ENCODE measurements at places on chromosomes 6 and 20.

- no peak for DNase-seq
Observed at GRCh38 chr20:45339799-45340198, 8.4 kb downstream of the SDC4 start.

- DNase-seq = no peak
Observed at GRCh38 chr6:114080891-114081510, 110.1 kb upstream of the HDAC2 start.

DNA sequence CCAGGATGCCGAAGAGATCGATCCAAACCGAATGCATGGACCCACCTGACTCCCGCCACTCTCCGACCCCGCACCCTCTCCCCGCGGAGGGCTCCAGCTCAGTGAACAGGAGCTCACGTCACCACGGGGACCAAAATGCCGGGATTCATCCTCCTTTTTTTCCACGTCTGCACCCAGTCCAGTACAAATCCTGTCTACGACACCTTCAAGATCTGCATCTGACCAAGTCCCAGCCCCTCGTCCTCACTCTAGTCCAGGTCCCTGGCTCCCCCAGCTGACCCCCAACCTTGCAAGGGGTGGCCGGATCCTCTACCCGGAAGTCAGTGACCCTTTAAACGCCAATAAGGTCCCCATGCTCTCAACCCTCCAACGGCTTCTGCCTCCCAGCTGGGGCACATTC is 92.8 kb upstream of the QKI start:
- no peak for DNase-seq

- DNase-seq = no peak
Observed at GRCh38 chr20:49420292-49420691, 62.2 kb downstream of the KCNB1 start.

DNA sequence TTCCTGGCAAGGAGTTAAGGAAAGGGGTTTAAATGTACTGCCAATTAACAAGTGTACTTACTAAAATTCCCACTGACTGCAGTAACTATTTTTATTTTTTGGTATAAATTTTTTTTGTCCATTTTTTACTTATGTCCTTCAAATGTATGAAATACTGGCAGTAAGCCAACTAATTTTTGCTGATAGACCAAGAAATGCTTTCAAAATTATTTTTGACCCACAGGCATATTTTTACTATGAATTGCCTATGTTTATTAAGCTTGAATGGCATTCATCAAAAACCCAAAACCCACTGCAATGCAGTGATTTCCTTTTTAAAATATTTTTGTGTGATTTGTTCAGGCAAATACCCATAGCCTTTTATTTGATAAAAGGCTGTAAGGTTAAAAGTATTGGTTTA is 560.1 kb downstream of the UTRN start:
- no peak for DNase-seq

Data from foreskin keratinocyte (primary cell).